ENCODE measurements at places on chromosomes 16 and 17. TPM values are rescaled to one million over a fixed set of nuclear protein-coding genes. Genes with fewer than 3 reads are reported as not detected.
A peak's percentile ranks its signal among the peaks of the same experiment; 100 is the strongest.

- peak; percentile 8 for DNase-seq
Measured at GRCh38 chr16:70258946-70259345, 7.2 kb upstream of the EXOSC6 start.

DNA sequence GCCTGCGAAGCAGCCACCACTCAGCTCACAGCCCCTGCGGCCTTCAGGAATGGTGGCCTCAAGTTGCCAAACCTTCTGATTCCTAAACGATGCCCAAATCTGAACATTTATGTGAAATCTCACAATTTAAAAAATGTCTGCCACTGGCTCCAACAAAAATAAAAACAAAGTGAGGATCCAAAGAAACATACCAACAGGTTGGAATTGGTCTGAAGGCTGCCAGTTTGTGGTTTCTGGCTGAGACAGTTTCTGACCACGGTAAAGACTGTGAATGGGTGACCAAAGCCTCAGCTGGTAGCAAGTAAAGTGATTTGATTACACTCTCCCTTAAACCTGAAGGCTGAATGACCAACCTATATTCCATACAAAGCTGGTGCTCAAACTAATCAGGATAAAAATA, 24.9 kb downstream of the LITAFD start:
- no peak for DNase-seq

GRCh38 chr17:79053251-79053925, 21.2 kb upstream of the ENGASE start:
- DNase-seq, result no peak

GRCh38 chr16:87496447-87496801, 3.6 kb upstream of the ZCCHC14 start:
- no peak for DNase-seq

DNA sequence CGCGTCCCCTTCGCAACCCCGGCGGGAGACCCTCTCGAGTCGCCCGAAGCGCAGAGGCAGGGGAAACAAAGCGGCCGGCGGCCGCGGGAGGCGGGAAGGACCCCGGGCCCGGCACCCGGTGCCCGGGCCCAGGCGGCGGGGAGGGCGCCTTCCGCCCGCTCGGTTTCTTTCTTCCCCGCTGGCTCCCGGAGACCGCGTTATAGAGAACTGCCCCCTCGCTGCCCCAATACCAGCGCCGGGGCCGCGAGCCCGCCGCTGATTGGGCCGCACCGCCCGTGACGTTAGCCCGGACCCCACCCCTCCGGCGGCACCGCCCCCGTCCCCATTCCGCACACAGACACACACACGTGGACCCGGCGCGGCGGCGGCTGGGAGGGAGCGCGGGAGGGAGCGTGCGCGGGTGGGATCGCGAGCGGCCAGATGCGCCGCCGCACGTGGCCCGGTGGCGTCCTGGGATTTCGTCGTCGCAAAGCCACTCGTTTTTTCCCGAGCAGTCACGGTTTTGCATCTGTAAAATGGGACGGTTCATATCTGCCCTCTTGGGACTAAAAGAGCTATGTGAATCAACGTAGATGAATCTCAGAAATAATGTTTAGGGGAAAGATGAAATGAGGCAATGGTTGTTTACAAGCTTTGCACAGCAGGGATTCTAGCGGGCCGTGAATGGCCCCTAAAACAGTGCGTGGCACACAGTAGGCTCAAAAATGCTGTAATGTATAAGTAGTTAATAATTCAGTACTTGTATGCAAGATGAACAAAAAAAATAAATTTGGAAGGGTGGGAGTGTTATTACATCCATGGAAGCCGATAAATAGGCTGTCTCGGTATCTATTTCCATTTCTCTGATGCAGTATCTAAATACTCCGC, at the start of gene EPOP:
Gene EPOP, minus strand, starts transcription at position 209 of the 867 bp plus-strand sequence. CDS start 462 bp downstream, outside the sequence.
- peak; percentile 92 for DNase-seq

DNA sequence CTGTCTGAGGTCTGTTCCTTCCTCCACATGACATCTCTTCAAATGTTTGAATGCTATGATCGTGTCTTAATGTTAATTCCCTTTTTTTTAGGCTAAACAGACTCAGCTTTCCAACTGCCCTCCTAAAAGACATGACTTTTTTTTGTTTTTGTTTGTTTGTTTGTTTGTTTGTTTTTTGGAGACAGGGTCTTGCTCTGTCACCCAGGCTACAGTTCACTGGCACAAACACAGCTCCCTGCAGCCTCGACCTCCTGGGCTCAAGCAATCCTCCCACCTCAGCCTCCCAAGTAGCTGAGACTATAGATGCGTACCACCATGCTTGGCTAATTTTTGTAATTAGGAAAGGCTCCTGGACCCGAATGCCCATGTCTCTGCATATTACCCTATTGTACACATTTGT, 176.5 kb downstream of the ABCA8 start:
- no peak for DNase-seq

DNA sequence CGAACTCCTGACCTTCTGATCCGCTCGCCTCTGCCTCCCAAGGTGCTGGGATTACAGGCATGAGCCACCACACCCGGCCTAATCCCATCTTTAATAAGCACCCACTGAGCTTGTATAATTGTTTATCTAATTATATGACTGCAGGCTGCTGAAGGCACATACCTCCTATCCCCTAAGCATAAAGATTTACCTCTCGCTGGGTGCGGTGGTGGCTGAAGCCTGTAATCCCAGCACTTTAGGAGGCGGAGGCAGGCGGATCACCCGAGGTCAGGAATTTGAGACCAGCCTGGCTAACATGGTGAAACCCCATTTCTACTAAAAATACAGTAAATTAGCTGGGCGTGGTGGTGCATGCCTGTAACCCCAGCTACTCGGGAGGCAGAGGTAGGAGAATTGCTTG, 20.1 kb upstream of the YWHAE start:
- DNase-seq, result no peak

Gene SPNS2
- 0.33 TPM for total RNA-seq

DNA sequence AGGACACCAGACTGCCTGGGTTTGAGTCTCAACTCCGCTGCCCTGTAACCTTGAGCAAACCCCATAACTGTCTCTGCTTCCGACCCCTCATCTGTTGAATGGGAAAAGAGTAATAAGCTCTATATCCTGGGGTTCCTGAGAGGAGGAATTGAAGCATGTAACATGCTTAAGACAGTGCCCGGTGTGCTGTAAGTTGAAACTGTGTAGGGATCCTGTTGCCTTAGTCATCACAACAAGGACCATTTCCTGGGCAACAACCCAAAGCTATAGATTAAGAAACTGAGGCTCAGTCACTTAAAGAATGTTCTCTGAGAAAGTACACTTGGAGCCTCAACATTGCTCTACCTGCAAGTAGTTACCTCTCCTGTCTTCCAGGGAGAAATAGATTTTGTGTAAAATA, 23.0 kb downstream of the CDH13 start:
- DNase-seq, result no peak

GRCh38 chr17:79987187-79987934, 48.3 kb downstream of the TBC1D16 start:
- no peak for DNase-seq

- DNase-seq, result peak; percentile 33
Measured at GRCh38 chr17:73316919-73317505, 5.2 kb upstream of the CDC42EP4 start.

- DNase-seq, result no peak
Measured at GRCh38 chr17:27621942-27622559, 8.9 kb upstream of the LGALS9 start.

- no peak for DNase-seq
Measured at GRCh38 chr17:43890240-43890639, 17.1 kb downstream of the MPP2 start.

GRCh38 chr17:45745601-45746494, 38.3 kb upstream of the CRHR1 start:
- peak; percentile 64 for DNase-seq

- peak; percentile 68 for DNase-seq
Measured at GRCh38 chr17:7842380-7843256, 8.6 kb downstream of the KDM6B start.

Gene PIK3R6
- total RNA-seq, result not detected

DNA sequence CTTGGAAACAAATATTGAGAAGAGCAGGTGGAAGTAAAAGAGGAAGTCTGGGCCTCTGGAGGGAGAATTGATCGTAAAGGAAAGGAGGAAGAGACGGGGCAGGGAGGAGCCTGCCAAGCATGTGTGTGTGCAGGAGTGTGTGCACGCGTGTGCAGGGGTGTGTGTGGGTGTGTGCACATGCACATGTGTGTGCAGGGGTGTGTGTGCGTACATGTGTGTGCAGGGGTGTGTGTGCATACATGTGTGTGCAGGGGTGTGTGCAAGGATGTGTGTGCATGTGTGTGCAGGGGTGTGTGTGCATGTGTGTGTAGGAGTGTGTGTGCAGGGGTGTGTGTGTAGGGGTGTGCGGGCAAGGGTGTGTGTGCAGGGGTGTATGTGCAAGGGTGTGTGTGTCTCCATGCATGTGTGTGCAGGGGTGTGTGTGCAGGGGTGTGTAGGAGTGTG, 10.0 kb downstream of the CEP295NL start:
- no peak for DNase-seq

All from H9 (cell line).